ENCODE measurements at places on chromosomes 3 and 15.

- DNase-seq = no peak
Measured at GRCh38 chr15:63888823-63889222, 55.1 kb upstream of the HERC1 start.

DNA sequence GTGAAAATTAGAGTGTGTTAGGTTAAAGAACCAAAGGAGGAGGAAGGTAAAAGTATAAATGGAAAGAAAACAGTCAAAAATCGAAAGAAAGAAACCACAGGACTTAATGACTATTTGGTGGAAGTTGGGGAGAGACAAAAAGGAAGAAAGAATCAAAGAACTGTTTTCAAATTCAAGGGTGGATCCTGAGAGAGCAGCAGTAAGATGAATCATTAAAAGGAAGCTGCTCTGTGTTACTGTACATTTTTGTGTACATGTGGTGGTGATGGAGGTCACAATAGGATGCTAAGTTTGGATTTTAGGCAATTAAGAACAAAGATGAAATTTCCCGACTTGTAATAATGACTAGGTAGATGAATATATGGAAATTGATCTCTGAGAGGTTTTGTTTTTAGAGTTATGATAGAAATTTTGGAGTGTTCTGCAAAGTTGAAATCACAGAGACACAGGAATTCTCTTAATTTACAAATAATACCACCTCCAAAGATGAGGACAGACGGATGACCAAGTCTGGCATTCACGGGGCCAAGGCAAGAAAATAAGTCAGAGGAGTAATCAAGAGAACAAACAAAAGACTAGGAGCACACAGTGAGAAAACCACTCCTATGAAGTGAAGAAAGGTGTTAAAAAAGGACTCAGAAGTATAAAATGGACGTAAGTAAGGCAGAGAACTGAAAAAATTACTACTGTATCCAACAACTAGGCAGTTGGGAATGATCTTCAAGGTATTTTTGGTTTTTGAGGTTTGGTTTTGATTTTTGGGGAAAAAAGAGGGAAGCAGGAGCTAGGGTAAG, 7.1 kb downstream of the DHX36 start:
- DNase-seq = no peak

GRCh38 chr15:73924171-73924921, 1.9 kb upstream of the LOXL1 start:
- DNase-seq = peak; percentile 54

- DNase-seq = no peak
Measured at GRCh38 chr3:126784254-126784653, 80.2 kb downstream of the CHCHD6 start.

- no peak for DNase-seq
Measured at GRCh38 chr3:114223143-114223542, 14.2 kb downstream of the ZNF80 start.

DNA sequence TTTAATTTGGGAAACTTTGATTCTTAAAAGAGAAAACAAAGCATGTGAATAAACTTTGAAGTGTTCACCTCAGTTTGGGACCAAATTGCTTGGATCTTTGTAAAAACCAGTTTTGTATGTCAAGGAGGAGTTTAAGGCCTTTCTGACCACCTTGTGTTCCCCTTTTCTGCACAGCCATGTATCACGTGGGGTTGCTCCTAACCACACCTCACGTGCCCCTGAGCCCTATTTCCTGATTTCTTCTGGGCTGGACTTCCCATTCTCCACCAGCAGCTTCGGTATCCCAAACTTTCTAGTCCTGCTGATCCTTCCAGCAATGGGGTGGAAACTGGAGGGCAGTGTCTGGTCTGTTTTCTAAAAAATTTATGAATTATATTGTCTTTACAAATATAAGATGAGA, 76.4 kb upstream of the STT3B start:
- no peak for DNase-seq

- DNase-seq = peak; percentile 56
Measured at GRCh38 chr3:186219211-186219638, 110.3 kb upstream of the ETV5 start.

- DNase-seq = no peak
Measured at GRCh38 chr15:101152914-101153313, 98.9 kb downstream of the CHSY1 start.
